ENCODE measurements at places on chromosomes 4 and X.

DNA sequence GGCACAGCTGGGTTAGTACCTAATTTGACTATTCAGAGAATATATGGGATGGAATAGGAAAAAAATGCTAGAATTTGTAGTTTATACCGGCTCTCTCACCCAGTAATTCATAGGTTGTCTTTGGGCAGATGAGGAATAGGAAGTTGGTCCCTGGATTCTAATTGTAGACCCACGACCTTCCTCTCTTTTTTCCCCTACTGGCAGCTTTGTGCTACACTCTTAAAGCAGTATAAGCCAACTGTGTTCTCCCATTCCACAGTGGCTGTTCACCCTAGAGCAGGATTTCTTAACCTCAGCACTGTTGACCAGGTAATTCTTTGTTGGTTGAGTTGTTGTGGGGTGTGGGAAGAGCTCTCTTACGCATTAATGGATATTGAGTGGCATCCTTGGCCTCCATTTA is 92.9 kb downstream of the FNIP2 start:
- no peak for DNase-seq

GRCh38 chrX:47218920-47219815 is 687 bp downstream of the CDK16 start:
- peak; percentile 70 for DNase-seq

DNA sequence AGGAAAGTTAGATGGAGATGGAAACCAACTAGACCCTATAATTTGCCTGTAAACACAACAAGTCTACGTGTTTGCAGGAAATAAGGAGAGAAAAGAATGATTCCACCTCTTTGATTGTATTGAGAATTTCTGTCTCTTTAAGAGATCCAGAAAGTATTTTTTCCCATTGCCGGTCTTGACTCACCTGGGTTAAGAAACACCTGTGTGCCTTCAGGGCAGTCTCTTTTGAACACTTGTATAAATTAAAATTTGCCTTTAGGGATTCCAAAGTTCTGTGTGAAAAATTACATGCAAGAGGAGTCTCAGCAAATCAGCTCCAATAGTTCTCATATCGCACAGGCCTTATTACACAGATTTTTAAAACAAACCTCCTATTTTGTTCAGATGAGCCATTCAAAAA is 46.0 kb upstream of the SMAD1 start:
- DNase-seq: no peak

GRCh38 chrX:74922922-74923543 is 2.2 kb downstream of the NEXMIF start:
- DNase-seq: no peak

DNA sequence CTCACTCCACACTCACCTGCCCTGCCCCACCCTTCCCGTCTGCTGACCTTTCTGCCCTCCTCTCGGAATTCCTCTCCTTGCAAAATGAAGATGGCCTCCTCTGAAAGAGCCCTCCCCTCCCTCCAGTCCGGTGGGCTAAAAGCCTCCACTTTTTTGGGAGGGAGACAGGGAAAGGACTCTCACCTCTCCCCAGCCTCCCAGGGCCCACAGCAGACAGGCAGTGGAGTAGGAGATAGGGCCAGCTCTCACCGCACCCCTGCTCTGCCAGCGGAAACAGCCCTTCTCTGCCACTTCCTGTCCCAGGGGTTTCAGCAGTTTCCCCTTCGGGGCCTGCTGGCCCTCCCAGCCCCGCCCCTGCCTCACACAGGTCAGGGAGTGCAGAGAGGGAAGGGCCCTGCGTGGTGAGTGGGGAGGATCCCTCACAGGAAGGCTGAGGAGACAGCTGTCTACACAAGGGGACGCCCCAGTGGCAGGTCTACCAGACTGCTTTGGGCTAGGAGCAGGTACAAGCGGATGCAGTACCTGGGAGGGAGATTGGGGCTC is 18.2 kb downstream of the ELF4 start:
- DNase-seq: peak; percentile 90

DNA sequence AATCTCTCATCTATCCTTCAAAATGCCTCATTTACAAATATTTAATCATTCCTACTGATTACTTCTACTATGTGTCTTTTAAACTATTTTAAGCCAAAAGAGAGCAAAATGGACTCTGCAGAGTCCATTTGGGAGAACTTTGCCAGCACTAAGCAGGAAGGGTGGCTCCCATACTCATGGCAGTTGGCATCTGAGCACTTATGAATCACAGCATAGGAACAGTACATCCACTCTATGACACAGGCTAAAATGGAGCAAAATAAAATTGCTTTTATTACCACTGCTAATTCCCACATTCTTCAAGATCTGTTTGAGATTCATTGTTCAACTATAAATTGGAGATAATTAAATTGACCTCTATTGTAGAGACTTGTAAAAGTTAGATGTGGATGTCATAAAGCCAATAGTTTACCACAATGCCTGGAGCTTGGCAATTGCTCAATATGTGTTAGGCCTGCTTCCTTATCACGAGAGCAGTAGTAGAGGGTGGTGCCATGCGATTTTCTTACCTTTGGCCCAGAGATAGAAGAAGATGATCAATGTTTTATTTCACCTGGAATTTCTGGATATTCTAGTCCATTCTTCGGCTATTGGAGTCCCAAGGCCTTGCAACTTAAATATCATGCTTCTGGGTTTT is 19.1 kb downstream of the HPGD start:
- DNase-seq: no peak

DNA sequence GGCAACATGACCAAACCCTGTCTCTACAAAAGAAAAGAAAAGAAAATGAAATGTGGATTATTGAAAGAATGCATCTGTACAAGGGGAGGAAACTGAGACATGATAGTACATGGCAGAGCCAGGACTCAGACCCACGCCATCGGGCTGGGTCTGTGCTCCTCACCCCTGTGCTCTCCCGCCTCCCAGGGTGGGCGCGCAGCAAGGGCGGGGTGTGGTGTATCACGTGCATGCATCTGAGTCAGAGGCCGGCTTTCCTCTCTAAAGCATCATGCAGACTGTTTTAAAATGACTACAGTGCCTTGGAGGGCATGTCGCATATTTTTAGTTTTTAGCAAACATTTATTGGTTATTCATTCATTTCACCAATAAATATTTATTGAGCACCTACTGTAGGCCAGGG is 47.8 kb downstream of the HTT-AS start:
- DNase-seq: no peak

DNA sequence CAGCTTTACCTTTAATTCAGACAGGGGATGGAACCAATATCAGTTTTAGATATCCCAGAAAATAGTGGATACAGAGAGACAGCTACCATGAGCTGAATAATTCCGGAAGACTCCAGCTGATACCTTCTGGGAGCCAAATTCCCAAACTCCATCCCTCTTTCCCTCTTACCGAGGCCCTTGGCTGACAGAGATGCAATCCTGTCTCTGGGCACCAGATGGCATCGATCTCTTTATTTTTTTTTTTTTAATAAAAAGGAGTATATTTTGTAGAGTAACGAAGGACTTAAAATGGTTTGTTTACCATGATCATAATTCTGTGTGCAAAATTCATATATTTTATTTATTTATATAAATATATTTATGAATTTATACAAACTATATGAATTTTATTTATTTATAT is 31.0 kb downstream of the RAB40A start:
- no peak for DNase-seq

DNA sequence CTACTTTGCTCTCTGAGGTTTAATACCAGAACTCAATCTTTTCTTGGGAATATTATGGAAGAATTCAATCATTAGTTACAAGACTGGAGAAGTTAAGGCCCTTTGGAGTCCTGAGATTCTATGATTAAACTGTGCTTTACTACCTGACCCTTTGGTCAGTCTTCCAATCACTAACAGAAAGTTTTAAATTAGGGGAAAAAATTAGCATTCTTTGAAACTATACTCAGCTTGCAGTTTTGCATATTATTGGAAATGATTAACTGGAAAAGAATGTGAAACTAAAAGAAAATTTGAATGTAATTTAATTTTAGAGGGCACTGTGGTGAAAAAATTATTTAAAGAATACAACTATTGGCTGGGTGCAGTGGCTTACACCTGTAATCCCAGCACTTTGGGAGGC is 18.7 kb upstream of the GPR34 start:
- DNase-seq: no peak

DNA sequence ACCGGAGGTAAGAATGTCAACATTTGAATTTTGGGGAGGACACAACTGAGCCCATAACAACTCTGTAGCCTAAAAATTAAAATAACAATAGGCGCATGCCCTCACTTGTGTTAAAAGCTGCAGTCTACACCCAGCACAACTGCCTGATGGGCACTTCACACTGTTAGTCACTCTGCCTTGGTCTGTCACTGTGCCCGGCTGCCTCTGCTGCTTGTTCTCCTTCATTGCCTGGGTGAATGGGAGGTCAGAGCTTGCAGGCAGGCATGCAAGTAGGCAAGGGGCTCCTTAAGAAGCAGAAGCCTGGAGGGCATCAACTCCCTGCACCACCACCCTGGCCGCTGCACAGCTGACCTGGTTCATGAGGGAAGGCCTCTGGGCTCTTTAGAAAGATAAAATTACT is 374.8 kb downstream of the MID1IP1 start:
- no peak for DNase-seq

- DNase-seq: no peak
These were observed 13.7 kb upstream of the PIGA start for GRCh38 chrX:15349046-15349445.

GRCh38 chr4:183342541-183343533 is 20.6 kb upstream of the CLDN24 start:
- DNase-seq: no peak

- DNase-seq: no peak
These were observed 184.8 kb downstream of the ARHGAP24 start for GRCh38 chr4:85659610-85660218.

DNA sequence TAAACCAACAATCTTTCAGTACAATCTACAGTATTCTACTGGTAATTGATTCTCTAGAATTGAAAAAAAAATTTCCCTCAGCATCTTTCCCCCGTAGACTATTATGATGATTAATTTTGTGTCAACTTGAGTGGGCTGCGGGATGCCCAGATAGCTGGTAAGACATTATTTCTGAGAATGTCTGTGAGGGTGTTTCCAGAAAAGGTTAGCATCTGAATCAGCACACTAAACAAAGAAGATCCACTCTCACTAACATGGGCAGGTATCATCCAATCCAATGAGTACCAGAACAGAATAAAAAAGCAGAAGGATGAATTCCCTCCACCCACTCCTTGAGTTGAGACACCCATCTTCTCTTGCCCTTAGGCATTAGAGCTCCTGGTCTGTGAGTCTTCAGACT is 186.1 kb upstream of the MAB21L2 start:
- DNase-seq: no peak

DNA sequence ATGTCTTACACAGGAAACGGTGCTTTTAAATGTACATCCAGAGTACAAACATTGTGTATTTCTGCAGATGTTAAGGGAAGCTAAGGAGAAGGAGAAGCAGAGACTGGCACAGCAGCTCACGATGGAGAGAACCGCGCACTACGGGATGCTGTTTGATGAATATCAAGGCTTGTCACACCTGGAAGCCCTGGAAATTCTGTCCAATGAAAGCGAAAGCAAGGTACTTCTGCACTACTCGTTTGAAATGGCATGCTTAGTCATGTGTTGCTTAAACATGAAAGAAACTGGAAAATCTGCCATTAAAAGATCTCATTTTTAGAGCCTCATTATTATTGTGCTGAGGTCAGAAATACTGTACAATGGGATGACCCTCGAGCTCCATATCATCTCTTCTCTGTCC is 47.2 kb downstream of the FAM114A1 start:
- no peak for DNase-seq

- DNase-seq: no peak
These were observed 18.8 kb downstream of the TACC3 start for GRCh38 chr4:1740021-1740545.

GRCh38 chrX:107440187-107440586 is 9.3 kb upstream of the FRMPD3 start:
- no peak for DNase-seq

DNA sequence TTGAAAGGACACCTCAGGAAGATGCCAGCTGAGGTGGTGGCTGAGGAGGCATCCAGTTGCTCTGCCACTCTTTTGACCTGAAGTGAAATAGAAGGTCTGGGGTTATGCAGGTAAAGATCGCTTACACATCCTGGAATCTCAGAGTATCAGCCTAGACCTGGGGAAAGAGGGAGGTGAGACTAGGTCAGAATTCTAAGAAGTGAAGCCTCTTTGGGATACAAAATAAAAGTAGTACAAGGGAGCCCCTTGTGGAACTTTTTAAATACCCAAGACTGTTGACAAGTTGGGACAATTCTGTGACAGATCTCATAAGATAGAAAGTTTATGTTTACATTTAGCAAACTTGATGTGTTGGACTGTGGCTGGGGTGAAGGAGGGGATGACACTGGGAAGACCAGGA is 263.1 kb downstream of the SPRY1 start:
- no peak for DNase-seq
